DMS79 treated with DMSO at 0.1 percent for 48 hours (cell line): ENCODE measurements at places on chromosomes 3 and 15.
A peak's percentile ranks its signal among the peaks of the same experiment; 100 is the strongest.

- DNase-seq = peak; percentile 82
Measured at GRCh38 chr3:78497021-78497420, 1270.8 kb downstream of the ROBO1 start.

- no peak for DNase-seq
Measured at GRCh38 chr15:77984446-77984861, 93.1 kb downstream of the TBC1D2B start.

DNA sequence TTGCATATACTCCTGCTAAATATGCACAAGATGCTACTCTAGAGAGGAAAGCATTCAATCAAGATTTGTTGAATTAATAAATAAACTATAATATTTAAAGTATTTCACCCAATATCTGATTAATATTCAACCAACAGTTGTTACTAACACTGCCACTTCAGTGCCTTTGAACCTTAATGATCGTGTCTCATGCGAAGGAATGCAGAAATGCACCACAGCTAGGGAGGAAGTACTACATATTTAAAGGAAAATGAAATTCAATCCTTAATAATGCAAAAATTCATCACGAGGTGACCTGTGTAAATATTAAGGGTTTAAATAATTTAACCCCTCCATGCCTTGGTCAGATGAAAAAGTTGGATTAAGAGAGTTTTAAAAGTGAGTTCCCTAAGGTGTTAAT is 114.2 kb upstream of the DAZL start:
- DNase-seq = no peak

DNA sequence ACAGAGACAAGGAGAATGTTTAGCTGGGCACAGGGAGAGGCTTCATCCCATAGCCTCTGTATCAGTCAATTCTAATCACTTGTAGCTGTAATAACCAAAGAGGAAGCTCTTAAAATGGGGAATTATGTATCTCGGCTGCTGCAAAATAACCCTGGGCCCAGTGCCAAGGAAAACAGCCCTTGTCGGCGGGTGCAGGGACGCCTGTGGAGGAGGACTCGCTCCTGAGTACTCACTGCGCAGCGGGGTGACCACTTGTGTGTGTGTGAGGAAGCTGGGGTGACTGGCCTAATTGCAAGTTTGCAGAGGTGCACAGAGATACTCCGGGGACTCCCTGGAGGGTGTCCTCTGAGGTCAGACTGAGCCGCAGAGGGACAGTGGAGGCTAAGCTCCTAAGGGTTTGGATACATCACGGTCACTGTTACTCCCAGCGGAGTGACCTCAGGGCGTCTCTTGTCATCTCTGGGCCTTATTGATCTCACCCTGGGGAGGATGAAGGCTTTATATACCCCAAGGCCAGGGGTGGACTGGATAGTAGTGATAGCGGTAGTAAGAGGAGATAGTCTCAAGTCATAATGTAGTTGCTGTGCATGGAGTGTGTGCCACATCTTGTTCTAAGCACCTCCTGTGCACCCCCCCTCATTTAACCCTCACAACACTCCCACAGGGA is 37.2 kb downstream of the SLC6A6 start:
- DNase-seq = peak; percentile 68

DNA sequence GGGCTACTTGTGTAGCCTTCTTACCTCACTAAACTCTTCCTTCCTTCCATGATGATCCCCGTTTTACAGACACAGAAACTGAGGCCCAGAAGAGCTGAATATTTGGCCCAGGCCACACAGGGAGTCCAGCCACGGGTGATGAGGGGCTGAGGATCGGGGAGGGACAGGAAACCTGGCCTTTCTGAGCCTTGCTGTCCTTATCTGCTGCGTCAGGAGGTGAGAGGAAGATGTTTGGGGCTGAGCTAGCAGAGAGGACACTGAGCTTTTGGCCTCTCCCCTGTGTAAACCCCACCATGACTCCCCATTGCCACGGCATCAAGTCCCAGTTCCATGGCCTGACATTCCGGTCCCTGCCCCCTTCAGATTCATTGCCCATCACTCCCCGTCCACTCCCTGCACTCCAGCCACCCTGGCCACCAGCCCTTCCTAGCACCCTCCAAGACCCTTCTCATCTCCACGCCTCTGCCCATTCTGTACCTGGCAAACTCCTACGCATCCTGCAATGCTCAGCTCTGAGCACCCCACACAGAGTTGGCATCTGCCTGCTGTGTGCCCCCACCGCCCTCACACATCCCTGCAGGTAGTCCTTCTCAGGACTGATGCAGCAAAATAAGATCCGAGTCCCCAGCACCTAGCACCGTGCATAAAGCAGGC is 103.0 kb downstream of the FBLN2 start:
- no peak for DNase-seq

DNA sequence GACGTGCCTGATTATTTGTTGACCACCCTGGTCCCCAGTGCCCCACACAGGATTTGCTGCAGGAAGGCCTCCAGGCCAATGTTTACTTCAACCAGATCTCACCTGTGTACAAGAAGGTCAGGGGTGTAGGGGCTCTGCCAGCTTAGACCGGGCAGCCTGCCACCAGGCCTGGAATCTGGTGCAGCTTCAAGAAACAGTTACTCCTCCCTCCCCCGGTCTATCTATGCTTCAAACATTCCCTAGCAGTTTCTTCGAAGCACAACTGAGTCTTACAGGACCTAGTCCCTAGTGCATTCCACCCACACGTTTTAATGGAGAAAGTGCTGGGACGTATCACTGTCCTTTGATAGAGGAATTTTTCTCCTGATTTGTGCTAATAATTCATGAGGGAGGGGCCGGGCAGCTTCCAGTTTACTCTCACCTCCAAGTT is 8.0 kb downstream of the SH3BP5 start:
- no peak for DNase-seq

DNA sequence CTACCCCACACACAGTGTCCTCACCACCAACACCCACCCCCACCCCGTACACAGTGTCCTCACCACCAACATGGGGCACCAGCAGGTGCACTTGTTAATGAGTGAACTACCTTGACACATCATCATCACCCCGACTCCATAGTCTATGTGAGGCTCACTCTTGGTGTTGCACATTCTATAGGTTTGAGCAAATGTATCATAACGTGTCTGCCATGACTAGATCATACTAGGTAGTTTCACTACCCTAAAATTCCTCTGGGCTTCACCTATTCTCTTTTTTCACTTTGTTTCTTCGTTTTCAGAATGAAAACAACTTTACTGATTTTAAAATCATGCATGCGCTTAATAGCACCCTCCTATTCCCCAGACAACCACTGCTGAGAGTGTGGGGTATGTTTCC is 102.6 kb upstream of the SLC6A6 start:
- no peak for DNase-seq

- DNase-seq = no peak
Measured at GRCh38 chr3:38834110-38834509, 18.1 kb upstream of the SCN10A start.

GRCh38 chr3:44802011-44802410 is 40.4 kb downstream of the KIF15 start:
- no peak for DNase-seq
